NCI-H187 (cell line): ENCODE measurements at places on chromosomes 6 and 20.
A peak's percentile ranks its signal among the peaks of the same experiment; 100 is the strongest.

GRCh38 chr6:94372229-94372628 lies 952.9 kb upstream of the EPHA7 start:
- no peak for DNase-seq

DNA sequence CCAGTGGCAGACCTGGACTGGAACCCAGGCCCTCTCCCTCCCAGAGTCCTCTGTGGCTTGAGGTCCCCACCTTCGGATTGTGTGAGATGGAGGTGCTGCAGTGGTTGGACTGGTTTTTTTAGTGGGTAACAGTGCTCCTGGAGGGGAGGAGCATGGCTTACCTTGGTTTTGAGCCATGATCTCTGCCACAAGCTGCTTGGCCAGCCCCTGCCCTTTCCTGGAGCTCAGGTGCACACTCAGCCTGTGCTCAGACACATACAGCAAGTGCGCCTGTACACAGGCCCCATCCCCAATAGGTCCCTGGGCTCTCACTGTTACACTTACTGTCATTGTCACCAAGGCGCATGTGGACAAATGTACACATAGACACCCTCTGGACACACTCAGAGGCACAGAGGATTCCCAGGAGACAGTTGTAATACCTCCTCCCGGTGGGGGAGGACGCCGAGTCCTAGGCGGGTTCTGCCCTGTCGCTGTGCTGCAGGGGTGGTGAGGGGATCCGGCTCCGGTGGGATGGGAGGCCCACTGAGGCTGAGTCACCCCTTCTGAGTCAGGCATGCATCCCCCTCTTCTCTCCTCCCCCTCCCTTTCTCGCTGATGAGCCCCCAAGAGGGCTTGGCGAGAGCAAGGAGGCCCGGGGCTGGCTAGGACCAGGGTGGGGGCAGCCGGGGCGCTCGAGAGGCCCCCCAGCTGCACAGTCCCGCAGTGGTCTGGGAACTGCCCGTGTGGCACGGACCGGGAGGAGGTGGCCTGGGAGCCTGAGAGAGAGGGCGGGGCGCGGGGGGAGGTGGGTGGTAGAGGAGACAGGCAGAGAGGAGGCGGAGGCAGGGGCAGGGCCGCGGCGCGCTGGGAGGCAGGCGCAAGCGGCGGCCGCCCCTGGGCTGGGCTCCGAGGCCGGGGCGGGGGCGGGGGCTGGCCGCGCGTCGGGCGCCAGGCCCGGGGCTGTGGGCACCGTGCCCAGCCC lies 522 bp upstream of the EPB41L1 start:
- DNase-seq, result peak; percentile 81

GRCh38 chr6:112879920-112880413 lies 532.8 kb downstream of the RFPL4B start:
- no peak for DNase-seq

GRCh38 chr6:158653577-158654354 lies 3.9 kb downstream of the SYTL3 start:
- no peak for DNase-seq

- no peak for DNase-seq
Observed at GRCh38 chr6:20936949-20937348, 402.7 kb downstream of the CDKAL1 start.

- DNase-seq, result no peak
Observed at GRCh38 chr20:53389516-53390300, 203.9 kb downstream of the ZNF217 start.

GRCh38 chr6:35427851-35428321 lies 24.3 kb upstream of the FANCE start:
- no peak for DNase-seq
